ENCODE measurements at places on chromosomes 2 and 18.

DNA sequence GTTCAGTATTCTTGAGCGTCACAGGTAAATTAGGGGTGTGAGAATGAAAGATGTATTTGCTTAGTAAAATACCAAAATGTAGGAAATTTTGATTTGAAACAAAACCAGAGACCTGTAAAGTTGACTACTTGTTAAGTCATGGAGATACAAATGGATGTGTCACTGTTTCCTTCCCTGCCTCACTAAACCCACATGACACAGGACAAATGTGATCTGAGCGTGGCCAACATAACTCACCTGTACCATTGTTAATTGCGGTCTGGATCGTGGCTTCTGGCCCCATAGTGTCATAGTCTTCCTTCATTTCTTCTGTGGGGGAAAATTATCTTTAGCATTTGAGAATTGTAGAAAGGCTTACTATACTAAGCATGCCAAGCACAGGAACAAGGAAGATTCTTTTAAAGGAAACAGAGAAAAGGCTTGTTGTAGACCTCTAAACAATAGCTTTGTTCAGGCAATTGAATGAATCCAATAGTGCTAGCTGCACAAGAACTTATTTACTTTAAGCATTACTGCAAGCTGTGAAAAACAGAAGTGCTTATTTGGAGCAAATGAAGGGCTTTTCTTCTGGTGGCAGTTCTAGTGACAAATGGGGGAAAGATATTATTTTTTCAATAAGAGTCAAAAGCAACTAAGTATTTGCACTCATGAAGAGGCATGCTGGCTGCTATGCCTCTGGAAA, 95.2 kb downstream of the ZEB2 start:
- no peak for DNase-seq

DNA sequence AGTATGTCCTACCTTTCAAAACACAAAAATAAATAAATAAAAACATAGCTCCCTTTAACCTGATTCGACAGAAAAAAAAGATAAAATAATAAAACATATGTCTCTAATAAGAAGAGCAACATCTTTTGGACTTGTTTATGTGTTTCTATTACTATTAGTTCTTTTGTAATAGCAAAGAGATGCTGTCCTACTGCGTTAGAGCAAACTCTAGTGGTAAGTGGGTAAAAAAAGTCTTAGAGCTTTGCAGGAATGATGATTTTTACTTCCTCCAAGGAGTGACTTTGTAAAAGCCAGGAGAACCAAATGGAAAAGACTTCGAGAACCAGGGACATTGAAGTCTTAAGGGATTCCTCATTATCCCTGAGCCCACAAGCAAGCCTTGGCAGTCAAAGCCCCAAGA, 450.1 kb downstream of the METTL4 start:
- DNase-seq = no peak

- DNase-seq = no peak
Measured at GRCh38 chr2:211928201-211928600, 610.4 kb downstream of the ERBB4 start.

- DNase-seq = no peak
Measured at GRCh38 chr2:69731147-69731970, 10.6 kb upstream of the ANXA4 start.

DNA sequence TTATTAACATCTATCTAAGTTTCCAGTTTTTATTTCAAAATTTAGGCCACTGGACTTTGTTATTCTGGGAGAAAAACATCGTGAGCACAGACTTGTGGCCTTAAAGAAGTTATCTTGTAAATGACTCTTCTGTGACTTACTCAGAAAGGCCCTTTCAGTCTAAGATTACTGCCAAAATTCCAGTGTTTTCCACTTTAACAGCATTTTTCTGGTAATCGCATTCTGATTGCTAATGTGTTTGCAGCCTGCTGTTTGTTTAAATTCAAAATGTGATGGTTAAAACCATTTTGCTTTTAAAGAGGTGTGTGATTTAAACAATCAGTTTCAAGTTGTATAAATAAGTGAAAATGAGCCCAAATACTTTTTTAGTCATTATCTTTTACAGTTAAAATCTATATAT, 136.7 kb upstream of the DAPL1 start:
- no peak for DNase-seq

DNA sequence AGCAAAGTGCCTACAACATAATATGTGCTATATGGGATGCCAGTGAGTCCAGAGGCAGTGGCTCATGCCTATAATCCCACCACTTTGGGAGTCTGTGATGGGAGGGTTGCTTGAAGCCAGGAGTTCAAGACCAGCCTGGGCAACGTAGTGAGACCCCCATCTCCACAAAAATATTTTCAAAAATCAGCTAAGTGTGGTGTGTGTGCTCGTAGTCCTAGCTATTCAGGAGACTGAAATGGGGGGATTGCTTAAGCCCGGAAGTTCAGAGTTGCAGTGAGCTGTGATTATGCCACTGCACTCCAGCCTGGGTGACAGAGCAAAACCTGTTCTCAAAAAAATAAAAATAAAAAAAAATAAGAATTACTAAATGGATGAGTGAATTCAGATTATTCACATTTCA, 23.4 kb downstream of the OTX1 start:
- no peak for DNase-seq

DNA sequence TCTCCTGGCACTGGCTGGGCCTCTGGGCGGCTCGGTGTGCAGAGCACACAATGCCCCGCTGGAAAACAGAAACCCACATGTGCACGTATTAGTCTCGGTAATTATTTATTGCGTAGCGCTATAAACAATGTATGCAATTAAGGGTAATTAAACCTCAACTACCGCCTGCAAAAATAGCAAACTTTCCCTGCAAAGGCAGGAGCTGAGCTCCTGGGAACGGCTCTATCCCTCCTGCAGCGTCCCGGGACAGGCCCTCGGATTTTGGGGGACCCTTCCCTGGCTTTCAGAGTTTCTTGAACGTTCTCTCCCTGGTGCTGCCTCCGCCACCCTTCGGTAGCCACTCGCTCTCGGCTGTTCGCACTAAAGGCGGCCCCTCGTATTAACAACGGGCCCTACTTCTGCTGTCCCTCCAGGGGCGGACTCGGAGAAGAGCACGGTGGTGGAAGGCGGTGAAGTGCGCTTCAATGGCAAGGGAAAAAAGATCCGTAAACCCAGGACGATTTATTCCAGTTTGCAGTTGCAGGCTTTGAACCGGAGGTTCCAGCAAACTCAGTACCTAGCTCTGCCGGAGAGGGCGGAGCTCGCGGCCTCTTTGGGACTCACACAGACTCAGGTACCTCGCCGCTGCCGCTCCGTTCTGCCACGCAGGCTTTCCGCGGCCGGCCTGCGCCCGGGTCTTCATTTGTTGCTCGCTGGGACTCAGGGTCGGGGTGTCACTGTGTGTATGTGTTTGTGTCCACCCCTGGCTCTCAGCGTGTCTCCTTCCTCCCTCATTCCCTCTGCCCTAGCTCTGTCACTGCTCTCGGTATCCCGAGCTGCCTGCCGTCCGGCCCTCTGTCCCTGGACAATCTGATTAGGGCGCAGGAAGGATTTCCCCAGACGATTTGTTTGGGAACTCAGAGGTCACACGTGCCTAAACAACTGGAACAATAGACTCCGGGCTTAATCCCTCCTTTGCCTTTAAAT, 1.2 kb downstream of the DLX1 start:
- DNase-seq = no peak

DNA sequence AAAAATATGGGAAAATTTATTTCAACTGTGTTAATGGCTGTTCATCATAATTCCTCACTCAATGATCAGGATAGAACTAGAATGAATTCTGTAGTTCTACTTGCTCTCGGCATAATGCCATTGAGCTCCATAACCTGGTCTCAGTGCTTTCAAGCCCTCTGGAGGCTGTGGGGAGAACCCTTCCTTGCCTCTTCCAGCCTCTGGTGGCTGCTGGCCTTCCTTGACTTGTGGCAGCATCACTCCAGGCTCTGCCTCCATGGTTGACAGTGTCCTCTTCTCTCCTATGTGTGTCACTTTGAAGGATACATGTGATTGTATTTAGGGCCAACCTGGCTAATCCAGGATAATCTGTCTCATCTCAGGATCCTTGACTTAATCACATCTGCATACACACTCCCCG, 26.9 kb upstream of the CABYR start:
- DNase-seq = no peak

GRCh38 chr2:11077411-11077810, 77.9 kb upstream of the SLC66A3 start:
- DNase-seq = no peak

- no peak for DNase-seq
Measured at GRCh38 chr2:105775809-105776559, 31.3 kb downstream of the NCK2 start.

DNA sequence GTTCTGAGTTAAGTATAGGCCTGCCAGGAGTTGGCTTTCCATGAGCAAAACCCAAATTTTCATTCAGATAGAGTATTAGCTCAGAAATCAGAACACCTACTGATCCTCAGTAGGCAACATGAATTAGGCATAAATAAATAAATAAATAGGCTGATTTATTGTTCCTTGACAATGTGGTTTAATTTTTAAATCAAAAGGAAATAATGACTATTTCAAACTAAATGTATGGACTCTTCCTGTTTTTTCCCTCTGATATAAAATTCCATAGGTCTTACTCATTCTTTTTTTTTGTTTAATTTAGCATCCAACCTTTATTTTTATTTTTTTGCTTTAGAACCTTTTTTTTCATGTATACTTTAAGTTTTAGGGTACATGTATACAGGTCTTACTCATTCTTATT, 140.2 kb upstream of the ITGA6 start:
- DNase-seq = no peak

DNA sequence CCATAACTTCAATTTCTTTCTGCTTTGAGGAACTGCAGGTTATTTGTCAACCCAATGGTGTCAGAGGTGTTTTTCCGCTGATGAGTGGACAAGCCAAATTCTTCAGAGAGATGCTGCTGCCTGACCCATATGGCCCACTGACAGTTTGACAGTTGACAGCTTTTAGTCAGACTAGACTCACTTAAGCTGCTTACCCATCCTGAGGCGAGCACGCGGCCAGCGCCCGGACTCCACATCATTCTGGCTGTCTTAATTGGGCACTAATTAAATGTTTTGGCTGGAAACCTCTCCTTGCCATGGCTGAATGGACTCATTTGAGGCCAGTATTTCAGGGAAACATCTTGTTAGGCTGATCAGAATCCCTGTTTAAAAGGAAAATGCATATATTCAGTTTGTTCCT, 316.1 kb upstream of the FANCL start:
- no peak for DNase-seq

DNA sequence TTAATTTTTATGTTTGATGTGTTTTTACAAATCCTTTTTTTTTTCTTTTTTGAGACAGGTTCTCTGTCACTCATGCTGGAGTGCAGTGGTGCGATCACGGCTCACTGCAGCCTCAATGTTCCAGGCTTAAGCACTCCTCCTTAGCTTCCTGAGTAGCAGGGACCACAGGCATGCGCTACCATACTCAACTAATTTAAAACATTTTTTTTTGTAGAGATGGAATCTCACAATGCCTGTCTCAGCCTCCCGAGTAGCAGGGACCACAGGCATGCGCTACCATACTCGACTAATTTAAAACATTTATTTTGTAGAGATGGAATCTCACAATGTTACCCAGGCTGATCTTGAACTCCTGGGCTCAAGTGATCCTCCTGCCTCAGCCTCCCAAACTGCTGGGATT, 3.2 kb downstream of the NOTO start:
- DNase-seq = no peak

GRCh38 chr18:23798249-23798648, 109.0 kb downstream of the LAMA3 start:
- no peak for DNase-seq

DNA sequence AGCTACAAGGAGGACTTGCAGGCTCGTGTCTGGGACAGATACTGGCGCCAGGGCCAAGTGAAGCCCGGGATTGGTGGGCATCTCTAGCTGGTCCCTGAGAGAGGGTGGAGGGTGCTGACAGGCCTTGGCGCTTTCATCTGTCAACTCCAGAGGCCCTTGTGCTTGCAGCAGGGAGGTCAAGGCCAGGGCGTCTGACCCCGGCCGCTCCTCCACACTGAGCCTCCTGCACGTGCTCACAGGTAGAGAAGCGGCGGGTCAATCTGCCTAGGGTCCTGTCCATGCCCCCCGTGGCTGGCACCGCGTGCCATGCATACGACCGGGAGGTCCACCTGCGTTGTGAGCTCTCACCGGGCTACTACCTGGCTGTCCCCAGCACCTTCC, 9.5 kb downstream of the CAPN10 start:
- no peak for DNase-seq

DNA sequence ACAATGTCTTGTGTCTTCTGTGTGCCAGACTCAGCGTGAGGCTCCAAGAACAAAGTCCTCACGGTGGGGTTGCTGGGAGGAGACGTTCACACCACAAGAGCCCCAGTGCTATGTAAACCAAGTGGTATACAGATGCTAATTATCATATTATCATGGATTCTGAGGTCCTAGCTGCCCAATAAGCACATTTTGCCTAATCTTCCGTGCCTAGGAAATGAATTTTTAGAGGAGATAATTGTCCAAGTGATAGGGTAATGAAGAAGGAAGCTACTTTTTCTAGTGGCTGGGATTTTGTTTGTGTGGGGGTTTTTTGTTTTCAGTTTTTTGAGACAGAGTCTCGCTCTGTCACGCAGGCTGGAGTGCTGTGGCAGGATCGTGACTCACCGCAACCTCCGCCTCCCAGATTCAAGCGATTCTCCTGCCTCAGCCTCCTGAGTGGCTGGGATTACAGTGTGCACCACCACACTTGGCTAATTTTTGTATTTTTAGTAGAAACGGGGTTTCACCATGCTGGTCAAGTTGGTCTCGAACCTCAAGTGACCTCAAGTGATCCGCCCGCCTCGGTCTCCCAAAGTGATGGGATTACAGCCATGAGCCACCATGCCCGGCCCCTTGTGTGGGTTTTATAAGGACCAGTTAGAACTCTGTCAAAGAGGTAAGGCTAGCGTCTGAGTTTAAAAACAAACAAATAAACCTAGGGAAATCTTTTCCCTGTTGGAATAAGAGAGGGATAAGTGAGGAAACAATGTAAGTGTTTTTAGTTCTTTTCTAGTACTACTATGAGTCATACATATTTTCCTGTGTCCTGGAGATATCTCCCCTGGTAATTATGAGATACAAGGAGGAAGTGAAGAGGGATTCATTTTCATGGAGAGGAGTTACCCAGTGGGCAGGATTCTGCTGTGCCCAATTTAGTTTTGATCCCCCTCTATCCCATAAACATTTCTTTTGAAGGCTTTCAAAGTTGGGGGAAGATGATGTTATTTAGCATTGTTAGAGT, 9.5 kb upstream of the SMAD7 start:
- no peak for DNase-seq

GRCh38 chr2:236501531-236501930, 68.1 kb upstream of the ACKR3 start:
- no peak for DNase-seq

DNA sequence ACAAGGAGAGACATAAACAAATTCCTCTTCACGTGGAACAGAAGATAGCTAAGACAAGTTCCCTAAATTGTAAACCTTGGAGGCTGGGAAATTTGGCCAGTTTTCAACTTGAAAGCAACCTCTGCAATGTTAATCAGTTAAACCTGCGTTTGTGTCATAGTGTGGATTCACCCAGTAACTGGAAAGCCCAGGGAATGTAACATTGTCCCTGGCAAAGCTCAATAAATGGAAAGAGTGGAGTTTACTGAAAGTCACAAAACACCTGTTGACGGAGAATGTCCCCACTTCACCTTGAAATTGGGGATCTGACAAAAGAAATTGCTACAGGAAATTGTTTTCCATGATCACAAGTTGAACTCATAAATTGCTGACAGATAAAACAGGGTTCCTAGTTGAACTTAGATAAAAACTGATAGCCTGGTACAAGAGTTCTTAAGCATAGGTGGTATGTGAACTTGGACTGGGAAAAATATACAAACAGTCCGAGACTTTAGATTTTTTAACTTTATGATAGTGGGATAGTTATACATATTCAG, 15.0 kb upstream of the ME2 start:
- DNase-seq = no peak

GRCh38 chr2:241036964-241037421, 38.6 kb downstream of the SNED1 start:
- DNase-seq = peak; percentile 41

GRCh38 chr2:37379881-37380296, 35.5 kb downstream of the QPCT start:
- DNase-seq = no peak
